ENCODE measurements at places on chromosomes 12 and 14.

GRCh38 chr14:100222224-100223093, 16.5 kb upstream of the YY1 start:
- DNase-seq = no peak

- DNase-seq = no peak
Observed at GRCh38 chr14:52328276-52328675, 14.2 kb downstream of the PTGER2 start.

GRCh38 chr12:133165776-133166175, 15.5 kb upstream of the ZNF268 start:
- DNase-seq = no peak

DNA sequence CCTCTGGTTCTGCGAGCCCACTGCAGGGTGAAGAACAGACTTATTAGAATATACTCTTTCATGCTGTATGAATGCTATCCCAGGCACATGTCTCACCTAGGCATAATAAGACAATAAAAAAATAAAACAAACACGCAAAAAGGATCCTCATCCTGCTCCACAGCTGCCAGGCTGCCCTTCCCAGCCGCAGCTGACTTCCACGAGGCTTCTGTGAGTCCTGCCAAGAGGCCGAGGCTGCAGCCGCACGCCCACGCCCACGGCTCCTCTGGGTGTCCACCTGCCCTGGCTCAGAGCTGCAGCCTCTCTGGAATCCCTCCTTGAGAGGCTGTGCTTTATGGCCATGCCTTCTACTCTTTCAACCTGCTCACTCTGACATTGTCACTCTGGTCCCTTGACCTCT, 6.9 kb downstream of the SMIM41 start:
- DNase-seq = no peak

- DNase-seq = no peak
Observed at GRCh38 chr12:119683413-119683812, 15.5 kb downstream of the PRKAB1 start.

DNA sequence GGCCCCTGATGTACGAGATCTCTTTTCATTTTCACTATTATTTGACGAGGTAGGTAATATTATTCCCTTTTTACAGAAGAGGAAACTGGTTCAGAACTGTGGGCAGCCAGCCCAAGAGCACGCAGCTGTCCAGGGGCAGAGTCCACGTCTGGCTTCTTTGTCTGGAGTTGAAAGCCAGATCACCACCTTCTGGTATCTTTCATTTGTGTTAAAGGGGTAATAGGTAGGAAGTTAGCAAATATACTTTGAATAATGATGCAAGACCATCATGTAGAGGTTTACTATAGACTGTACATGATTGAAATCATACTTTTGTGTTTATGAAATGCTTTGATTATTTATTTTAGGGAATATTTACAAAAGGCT, 144.1 kb upstream of the AMIGO2 start:
- no peak for DNase-seq

- DNase-seq = no peak
Observed at GRCh38 chr12:82765971-82766705, 79.4 kb downstream of the TMTC2 start.

DNA sequence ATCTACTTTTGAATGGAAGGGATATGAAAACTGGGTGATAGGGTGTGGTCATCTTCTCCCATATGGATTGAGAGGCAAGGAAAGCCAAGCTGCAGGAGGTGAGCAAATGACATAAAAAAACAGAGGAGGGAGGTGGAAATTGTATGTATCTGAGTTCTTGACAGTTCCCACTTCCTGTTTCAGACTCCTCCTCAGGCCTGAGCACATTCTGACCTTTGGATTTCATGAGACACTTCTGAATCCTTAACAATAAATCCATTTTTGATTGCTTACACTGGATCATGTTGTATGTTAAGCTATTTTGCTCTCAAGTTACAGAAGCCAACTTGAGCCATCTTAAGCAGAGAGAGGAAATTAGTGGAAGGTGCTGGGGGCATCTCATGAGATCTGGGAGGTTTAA, 11.6 kb upstream of the SRSF5 start:
- no peak for DNase-seq

DNA sequence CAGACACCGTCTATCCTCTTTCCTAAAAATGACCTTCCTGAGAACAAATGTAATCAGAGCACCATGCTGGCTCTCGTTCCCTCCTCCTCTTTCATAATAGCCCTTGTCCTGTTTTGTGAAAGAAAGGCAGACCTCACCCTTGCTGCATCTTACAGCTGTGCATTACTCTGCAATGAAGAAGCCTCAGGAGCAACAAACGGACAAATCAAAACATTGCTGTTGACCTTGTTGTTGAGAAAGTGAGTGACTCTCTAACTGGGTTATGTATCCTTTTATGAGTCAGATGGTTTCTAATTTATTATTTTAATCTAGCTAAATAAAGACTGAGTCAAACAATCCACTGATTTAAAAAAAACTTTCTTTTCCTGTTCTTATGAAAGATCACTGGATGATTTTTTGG, 180.9 kb downstream of the RPS29 start:
- no peak for DNase-seq

GRCh38 chr12:28870839-28871440, 278.1 kb upstream of the FAR2 start:
- no peak for DNase-seq

DNA sequence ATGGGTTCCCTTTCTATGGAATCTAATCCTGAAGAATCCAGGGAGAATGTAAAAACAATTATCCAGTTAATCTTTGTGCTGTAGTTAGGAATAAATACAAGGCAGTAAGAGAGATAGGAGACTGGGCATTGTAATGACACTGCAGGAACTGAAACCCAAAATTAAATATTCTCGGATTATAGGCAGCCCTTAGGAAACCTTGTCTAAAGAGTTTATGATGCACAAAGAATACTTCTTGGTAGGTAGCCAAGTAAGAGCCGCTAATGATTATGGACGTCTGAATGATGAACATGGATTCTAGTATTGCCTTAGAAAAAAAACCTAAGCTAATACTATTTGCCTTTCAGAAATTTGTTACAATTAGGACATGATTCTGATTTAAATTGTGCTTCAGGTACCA, 165.4 kb upstream of the LRIG3 start:
- no peak for DNase-seq

DNA sequence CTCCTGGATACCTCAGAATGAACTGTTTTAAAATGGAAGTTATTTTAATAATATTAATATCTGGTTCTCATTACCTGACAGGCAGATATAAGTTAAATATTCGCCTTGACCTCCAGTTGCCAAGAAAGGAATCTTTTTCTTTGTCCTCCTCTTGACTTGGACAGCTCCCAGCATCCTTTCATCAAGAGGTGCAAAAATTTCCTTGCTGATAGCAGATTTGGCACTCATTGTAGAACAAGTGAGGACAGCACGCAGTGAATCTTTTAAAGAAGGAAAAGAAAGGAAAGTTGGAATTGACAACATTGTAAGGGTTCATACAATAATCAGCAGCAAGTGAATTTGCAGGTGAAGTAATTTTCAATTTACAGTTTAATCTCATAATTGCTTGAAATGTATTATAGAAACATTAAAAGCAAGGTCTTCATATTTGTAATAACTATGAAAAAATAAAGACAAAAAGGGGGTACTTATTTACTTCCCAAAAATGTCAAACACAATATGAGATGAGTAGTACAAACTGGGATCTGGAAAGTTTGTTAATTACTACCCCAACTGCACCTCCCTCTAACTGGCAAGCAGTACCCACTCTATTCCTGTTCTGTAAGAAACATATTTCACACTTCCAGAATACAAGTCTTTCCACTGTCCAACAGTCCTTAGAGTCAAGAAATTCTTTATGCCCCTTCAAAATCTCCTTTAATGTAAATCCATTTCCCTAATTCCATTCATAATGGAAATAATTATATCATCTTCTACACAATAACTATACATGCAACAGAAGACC, 75.2 kb downstream of the STXBP6 start:
- DNase-seq = no peak

- DNase-seq = no peak
Observed at GRCh38 chr14:81432219-81432661, 32.1 kb upstream of the STON2 start.

DNA sequence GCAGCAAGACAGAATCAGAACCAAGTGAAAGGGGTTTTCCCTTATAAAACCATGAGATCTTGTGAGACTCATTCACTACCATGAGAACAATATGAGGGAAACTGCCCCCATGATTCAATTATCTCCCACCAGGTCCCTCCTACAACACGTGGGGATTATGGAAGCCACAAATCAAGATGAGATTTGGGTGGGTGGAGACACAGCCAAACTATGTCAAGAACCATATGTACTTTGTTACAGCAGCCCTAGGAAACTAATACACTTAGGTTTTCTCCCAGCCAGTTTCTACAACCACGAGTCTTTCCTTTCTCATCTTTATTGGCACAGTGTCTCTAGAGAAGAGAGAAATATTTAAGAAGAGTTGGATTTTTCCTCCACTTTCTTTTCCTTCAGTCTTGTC, 72.6 kb downstream of the BTG1 start:
- DNase-seq = no peak

DNA sequence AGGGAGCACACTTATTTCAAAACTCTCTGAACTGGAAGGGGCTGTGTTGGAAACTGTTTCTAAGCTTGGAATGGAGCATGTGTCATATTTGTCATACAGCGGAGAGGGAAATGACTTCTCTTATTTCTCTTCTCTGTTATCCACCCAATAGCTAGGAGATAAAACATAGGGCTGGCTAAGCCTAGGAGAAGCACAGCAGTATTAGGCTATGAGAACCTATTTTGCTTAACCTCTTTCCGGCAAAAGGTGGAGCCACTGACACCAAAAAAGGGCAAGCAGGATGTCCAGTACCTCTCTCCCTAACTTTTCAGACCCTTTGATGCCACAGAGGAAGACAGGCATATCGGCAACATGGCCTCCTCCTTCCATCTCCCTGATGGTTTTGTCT, 148.3 kb downstream of the CRADD start:
- DNase-seq = no peak

GRCh38 chr14:50796390-50796789, 34.6 kb downstream of the NIN start:
- DNase-seq = no peak

- DNase-seq = no peak
Observed at GRCh38 chr12:100721169-100721568, 73.4 kb upstream of the ANO4 start.

DNA sequence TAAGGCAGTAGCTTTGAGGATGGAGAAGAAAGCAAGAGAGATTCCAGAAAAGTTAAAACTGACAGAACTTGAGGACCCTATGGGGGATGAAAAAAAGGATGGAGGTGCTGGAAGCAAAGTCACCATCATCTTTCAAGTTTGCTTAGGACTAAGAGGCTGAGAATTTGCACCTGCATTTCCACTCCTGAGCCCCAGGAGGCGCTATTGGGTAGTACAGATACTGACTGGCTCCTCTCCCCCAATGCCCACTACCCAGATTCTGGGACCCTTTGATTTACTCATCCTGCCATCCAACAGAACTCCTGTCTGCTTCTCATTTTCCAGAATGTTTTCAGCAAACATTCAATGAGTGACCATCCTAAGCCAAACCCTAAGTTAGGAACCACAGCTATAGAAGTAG, 34.0 kb upstream of the CMKLR1 start:
- no peak for DNase-seq

DNA sequence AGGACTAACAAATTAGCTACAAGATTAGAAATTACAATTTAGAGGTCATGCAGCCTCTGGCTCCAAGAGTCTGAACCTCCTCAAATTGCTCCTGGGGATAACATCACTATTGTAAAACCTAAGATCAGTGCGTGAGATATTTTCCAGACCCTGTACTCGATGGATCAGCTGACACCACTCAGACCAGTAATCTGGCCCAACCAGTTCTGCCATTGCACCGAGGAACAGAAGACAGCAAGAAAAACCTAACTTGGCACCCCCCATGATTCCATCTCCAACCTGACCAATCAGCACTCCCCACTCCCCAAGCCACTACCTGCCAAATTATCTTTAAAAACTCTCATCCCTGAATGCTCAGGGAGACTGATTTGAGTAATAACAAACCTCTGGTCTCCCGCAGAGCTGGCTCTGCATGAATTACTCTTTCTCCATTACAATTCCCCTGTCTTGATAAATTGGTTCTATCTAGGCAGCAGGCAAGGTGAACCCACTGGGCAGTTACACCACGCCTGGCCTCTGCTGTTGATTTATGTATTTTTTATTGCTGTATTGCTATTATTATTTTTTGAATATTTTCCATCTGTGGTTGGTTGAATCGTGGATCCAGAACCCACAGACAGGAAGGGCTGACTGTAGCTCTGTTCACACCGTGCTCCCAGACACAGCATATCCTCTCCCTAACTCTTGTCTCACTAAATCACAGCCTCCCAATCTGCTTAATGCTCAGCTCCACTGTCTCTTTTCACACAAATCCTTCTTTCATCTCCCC, 9.2 kb downstream of the HEBP1 start:
- no peak for DNase-seq

- peak; percentile 47 for DNase-seq
Observed at GRCh38 chr12:124993626-124994436, at the start of gene BRI3BP. TSS of gene BRI3BP (plus strand) at chr12:124993645. CDS start at chr12:124993791, 146 bp downstream.

- no peak for DNase-seq
Observed at GRCh38 chr12:120798696-120799095, 73.1 kb downstream of the ACADS start.

DNA sequence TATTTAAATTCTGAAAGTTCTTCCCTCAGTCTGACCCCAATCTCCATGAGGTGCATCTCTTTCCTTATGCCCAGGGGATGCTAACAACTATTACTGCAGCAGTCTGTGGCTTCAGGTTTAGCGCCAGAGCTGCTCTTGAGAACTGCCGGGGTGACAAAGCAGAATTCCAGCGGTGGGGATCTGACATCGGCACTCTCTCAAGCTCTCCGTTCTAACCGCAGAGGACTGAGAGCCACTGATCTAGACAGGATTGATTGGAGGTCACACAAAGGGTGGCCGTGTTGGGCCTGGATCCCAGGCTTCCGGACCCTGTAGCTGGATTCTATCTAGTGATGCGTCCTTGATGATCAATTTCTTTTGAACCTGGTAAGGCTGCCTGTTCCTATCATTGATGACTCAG, 155.6 kb upstream of the TMEM132C start:
- peak; percentile 17 for DNase-seq

GRCh38 chr14:29215853-29216252, 449.3 kb downstream of the FOXG1 start:
- no peak for DNase-seq

- DNase-seq = no peak
Observed at GRCh38 chr14:78259831-78260230, 89.7 kb downstream of the NRXN3 start.
